Brain (organoid and tissue), 16 donors: ENCODE measurements at places on chromosomes 13 and 19. TPM values are rescaled to one million over a fixed set of nuclear protein-coding genes. Genes with fewer than 3 reads are reported as not detected.

The RUVBL2 gene
- polyA plus RNA-seq = 166 TPM

The KL gene
- 0.19 TPM for polyA plus RNA-seq

The CYP4F2 gene
- not detected for polyA plus RNA-seq

The ZNF415 gene
- polyA plus RNA-seq = 5.1 TPM

The CPAMD8 gene
- polyA plus RNA-seq = 4.1 TPM

The SULT2B1 gene
- 3.5 TPM for polyA plus RNA-seq

The MAG gene
- 311 TPM for polyA plus RNA-seq
